ENCODE measurements at places on chromosomes 5 and 9.

GRCh38 chr5:172792701-172793570 lies 21.9 kb upstream of the DUSP1 start:
- no peak for DNase-seq

GRCh38 chr9:107673861-107674720 lies 184.5 kb upstream of the KLF4 start:
- DNase-seq: no peak

DNA sequence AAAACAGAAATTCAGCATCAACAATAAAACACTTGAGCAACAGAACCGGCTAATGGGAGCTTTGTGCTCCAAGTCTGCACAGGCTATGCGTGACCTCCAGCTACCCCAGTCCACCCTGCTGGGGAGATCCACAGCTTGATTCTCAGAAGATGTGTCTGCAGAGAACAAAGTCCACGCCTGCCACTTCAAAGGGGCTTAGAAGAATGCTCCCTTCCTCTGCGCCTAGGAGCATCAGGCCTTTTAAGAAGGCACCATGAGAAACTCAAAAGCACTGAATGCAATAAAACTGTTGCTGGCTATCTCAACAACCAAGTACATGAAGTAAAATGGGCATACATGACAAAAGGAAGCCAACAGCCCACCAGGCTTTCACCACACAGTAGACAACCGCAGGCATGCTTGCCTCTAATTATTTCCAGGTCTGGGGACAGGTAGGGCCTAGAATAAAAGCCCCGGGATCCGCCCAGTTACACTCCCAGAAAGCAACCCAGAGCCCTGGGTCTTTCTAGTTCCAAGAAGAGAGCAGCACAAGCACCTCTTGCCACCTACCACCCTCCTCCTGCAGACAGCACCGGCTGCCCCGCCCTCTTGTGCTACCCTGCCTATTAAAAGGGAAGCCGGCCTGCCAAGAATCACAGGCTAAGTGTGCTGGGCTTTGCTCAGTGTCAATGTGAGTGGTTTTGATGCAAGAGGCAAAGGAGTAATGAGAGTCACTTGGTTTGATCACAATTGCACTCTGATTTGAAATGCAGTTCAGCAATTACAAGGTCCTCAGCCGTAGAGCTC lies 123.2 kb downstream of the SPOCK1 start:
- DNase-seq: no peak

GRCh38 chr5:59528202-59528862 lies 365.2 kb downstream of the PDE4D start:
- no peak for DNase-seq

DNA sequence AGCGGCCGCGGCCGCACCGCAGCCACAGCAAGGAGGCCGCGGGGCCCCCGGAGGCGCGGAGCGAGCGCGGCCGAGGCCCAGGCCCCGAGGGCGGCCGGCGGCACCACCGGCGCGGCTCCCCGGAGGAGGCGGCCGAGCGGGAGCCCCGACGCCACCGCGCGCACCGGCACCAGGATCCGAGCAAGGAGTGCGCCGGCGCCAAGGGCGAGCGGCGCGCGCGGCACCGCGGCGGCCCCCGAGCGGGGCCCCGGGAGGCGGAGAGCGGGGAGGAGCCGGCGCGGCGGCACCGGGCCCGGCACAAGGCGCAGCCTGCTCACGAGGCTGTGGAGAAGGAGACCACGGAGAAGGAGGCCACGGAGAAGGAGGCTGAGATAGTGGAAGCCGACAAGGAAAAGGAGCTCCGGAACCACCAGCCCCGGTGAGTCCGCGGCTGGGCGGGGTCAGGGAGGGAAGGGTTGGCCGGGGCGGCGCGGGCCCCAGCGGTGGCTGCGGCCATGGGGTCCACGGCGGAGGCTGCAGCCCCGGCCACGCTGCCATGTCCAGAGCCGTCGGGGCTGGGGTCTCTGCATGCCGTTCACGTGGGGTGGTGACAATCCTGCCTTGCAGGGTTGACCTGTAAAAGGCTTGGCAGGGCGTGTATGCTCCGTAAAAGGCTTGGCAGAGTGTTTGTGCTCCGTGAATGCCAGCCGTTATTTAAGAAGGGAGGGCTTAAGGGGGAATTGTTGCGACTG lies 146.0 kb downstream of the CACNA1B start:
- no peak for DNase-seq

DNA sequence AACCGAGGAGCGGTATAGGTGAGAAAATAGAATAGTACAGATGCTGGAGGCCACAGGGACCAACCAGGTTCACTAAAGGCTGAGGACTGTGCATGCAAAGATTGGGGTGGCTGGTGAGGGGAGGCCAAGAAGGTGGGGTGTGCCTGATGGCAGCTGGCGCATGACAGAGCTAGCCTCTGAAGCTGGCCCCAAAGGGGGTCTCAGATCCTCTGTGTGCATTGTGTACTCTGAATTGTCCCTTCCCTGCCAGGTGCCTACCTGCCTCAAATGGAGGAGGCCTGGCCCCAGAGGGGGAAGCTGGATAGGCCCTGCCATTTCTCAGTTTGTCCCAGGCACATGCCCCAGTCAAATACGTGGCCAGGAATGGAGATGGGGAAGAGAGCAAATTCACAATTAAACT lies 63.1 kb downstream of the CRB2 start:
- no peak for DNase-seq

- DNase-seq: peak; percentile 84
Measured at GRCh38 chr5:128498844-128499455, 39.1 kb downstream of the FBN2 start.

- peak; percentile 74 for DNase-seq
Measured at GRCh38 chr5:88883836-88884607, 1.0 kb upstream of the MEF2C start.

DNA sequence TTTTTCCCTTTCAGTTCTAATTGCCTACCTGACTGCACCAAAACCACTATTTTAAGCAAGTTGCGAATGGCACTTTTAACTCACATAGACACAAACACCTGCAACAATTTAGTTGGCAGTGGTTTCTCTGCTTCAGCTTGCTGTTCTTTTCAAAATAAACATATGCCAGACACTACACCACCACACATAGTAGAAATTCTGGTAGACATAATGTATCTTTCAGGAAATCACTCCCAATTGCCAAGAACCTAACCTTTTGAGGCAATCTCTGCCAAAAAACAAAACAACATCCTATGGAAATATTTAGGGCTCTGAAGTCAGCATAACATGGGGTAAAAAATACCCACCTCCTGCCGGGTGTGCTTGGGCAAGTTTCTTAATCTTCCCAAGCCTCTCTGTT lies 27.7 kb downstream of the GLIS3 start:
- peak; percentile 49 for DNase-seq

GRCh38 chr9:114525513-114525912 lies 20.2 kb upstream of the WHRN start:
- DNase-seq: peak; percentile 64

DNA sequence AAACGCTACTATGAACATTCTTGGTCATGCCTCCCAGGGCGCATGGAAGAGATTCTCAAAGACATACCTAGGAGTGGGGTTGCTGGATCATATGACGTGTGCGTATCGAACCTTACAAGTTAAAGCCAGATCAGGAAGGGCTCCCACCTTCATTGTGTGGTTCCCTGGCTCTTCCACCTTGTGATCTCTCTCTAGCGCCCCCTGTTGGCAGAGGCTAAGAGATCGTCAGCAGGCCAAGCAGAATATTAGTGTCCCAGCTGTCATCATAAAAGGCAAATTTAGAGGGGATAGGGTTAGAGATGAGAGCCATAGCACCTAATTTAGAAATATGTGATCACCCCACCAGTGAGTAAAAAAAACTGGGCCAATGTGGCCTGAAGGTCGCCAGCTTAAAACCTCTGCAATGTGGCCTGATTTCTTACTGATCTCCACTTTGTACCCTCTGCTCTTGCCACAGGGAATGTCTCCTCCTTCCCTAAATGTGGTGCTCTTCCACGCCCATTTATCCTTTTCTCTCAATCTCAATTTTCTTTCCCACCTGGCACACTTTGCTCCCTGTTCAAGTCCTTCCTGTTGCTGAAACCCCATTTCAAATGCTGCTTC lies 91.7 kb upstream of the SHB start:
- DNase-seq: peak; percentile 35

DNA sequence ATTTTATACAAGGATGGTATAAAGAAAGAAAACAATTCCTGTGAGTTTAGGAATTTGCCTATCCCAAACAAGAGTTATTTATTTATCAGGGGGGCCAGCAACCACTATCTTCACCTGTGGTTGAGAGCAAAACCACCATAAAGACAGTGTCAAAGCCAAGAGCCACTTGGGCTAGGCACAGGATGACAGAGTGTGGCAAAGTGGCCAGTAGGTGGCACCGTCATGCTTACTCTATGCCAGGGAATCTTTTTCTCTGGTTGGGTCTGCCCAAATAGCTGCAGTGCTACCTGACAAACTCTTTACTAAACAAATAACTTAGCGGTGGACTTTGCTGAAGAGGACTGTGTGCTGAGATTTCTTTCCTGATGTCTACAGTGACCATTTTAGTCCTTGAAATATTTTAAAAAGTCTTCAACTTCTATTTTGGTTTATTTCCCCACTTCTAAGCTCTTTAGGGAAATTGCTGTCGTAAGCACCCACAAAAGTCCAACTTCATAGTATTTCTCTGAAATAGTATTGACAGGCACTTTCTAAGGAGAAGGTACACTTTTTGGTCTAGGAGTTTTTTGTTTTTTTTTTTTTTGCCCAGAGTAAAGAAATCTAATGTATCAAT lies 285.0 kb downstream of the RFX3 start:
- DNase-seq: peak; percentile 61

DNA sequence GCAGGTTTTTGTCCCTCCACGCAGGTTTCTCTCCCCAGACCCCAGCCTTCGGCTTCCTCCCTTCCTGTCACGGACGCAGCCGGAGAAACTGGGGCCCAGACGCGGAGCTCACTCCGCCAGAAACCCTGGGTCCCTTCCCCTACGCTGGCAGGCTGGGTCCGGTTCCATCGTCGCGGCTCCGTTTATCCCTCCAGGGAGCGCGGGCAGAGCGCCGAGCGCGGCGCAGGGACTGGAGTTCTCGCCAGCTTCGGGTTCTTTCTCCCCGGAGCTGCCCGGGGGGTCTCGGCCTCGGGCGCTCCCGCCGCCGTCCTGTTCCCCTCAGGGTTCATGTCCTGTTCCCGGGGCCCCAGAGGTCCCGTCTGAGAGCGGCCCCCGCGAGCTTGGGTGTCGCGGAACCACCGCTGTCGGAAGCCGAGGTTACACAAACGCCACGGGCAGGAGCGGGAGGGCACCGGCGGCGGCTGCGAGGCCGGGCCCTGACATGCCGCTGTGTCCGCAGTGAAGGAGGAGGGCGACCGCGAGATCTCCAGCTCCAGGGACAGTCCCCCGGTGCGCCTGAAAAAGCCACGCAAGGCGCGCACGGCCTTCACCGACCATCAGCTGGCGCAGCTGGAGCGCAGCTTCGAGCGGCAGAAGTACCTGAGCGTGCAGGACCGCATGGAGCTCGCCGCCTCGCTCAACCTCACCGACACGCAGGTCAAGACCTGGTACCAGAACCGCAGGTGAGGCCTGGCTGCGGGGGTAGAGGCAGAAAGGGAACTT lies 4.6 kb downstream of the BARHL1 start:
- DNase-seq: no peak

GRCh38 chr5:54671111-54671531 lies 153.6 kb downstream of the SNX18 start:
- DNase-seq: no peak

GRCh38 chr5:139651043-139651834 lies 3.1 kb downstream of the CXXC5 start:
- peak; percentile 51 for DNase-seq

- DNase-seq: peak; percentile 75
Measured at GRCh38 chr9:131839281-131840084, 99.6 kb upstream of the RAPGEF1 start.

DNA sequence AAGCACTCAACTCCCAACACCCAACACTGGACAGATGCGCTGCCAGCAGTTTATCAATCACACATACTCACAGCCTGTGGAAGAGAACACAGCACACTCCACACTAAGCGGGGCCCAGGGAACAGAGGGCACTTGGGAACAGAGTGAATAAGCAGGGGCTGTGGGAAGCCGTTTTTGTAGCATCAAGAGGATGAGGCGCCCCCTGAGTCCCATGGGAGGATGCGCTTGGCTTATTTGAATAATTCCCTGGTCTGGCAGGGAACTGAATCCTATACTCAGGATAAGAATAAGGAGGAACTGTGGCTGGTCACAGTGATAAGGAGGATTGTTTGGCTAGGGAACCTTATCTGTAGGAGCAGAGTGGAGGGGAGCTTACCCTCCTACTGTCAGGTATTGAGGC lies 96.1 kb upstream of the DNAH5 start:
- no peak for DNase-seq

- no peak for DNase-seq
Measured at GRCh38 chr5:100792781-100793180, 110.3 kb downstream of the ST8SIA4 start.

Measured in astrocyte of the spinal cord (primary cell).